ENCODE measurements at places on chromosomes 11 and 22. TPM values are rescaled to one million over a fixed set of nuclear protein-coding genes. Genes with fewer than 3 reads are reported as not detected.

The TBX1 gene
- total RNA-seq, result not detected

The FOLR1 gene
- total RNA-seq, result not detected

The LMO1 gene
- total RNA-seq, result not detected

The MMP7 gene
- 0.17 TPM for total RNA-seq

The LRRC56 gene
- 1.3 TPM for total RNA-seq

The TTC36 gene
- total RNA-seq, result 1.0 TPM

The MICAL2 gene
- total RNA-seq, result 88.6 TPM

The MS4A8 gene
- total RNA-seq, result not detected

The MAPK8IP2 gene
- total RNA-seq, result 0.26 TPM

The RIC3 gene
- not detected for total RNA-seq

The AQP11 gene
- 11.2 TPM for total RNA-seq
